Upper lobe of left lung (tissue), 6 donors: ENCODE measurements at places on chromosomes 3 and 15. TPM values are rescaled to one million over a fixed set of nuclear protein-coding genes. Genes with fewer than 3 reads are reported as not detected.

- no peak for DNase-seq
These were observed 193.5 kb downstream of the ANXA2 start for GRCh38 chr15:60204131-60204885.

MKRN3 gene
- 2.1 TPM for total RNA-seq

- DNase-seq = peak; percentile 84
These were observed 104.4 kb upstream of the GOLGA6L6 start for GRCh38 chr15:20645956-20646355.

DNA sequence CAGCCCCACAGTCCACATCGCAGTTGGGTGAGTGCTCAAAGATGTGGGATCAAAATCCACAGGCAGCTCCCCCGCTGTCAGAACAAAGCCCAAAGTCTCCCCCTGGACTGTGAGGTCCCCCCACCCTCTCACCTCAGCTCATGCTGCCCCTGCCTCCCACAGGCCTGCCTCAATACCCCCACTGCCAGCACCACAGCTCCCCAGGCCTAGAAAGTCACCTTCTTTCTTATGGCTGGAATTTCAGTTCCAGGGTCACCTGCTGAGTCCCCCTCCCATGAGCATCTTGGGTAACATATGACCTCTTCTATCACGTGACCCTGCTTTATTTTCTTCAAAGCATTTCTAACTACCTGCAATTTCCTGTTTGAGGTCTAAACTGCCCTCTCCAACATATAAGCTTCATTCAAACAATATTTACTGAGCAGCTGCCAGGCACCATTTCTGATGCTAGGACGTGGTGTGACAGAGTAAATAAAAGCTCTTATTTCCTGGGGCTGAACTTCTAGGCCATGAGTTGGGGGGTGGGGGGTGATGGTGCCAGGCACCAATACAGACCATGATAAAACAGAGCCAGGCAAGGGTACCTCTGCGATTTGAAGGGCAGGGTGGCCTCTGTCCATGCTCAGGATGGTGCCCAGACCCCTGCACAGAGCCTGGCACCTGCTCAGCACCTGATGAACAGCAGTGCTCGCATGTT is 2.4 kb upstream of the TMEM89 start:
- no peak for DNase-seq
